Mammary epithelial cell (primary cell): ENCODE measurements at places on chromosomes 6 and 20. TPM values are rescaled to one million over a fixed set of nuclear protein-coding genes. Genes with fewer than 3 reads are reported as not detected.
A peak's percentile ranks its signal among the peaks of the same experiment; 100 is the strongest.

DNA sequence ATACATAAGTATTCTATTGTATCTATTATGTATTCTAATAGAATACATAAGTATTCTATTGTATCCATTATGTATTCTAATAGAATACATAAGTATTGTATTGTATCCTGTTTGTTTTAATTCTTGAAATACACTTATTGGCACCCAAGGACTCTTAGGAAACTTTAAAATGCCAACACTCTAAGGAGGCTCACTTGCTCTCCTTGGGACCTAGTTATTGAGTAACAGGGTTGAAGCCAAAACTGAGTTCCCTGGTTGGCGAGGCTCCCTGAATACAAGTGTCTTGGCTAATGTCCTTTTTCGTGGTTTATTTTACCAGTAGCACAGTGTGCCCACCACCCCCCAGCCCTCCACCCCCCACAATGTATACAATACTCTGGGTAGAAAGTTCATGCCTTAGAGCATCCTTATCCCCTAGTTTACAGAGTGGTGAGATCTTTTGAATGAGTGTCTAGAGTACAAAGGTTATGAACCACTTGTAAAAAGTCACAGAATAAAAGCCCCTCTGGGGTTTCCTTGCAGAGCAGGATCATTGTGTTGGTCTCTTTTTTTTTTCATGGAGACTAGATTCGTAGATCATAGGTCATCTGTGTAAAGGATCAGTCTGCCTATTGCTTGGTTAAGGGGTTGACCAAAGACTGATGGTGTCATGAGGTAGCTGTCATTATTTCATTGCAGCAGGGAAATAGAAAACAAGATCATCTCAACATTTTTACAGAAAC lies 32.5 kb upstream of the PRDM1 start:
- no peak for DNase-seq

GRCh38 chr6:53584726-53585125 lies 39.8 kb upstream of the GCLC start:
- no peak for DNase-seq

DNA sequence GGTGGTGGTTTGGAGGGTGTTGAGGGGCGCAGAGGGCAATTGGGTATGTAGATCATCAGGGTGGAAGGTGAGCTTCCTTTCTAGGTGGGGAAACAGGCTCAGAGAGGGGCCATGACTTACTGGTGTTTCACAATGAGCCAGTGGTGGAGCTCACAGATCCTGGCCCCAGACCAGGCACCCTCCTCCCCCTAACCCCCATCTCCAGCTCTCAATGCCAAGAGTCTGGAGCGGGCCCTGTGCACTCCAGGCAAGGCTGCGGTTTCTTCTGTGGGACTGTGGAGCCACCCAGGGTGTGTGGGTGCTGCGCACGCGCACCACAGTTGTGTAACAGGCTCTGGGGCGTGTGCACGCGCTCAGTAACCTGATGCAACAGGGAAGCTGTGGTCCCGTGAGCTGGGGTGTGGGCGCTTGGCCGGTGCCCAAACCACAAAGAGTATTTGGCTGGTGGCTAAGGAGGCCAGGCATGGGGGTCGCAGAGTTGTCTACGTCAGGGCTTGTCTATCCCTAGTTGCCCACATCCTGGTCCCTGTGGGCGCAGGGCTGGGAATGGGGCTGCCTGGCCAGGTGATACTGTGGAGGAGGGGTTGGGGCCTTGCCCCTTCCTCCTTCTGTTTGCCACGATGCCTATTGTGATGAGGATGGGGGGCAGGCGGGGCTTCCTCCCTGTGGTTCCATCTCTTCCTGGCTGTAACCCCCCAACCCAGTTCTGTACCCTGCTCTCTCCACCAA lies 37.5 kb upstream of the MRPS18A start:
- peak; percentile 92 for DNase-seq

The GRIK2 gene
- polyA plus RNA-seq, result 0.15 TPM

- peak; percentile 76 for DNase-seq
Measured at GRCh38 chr6:89597988-89598387, 40.6 kb downstream of the LYRM2 start.

DNA sequence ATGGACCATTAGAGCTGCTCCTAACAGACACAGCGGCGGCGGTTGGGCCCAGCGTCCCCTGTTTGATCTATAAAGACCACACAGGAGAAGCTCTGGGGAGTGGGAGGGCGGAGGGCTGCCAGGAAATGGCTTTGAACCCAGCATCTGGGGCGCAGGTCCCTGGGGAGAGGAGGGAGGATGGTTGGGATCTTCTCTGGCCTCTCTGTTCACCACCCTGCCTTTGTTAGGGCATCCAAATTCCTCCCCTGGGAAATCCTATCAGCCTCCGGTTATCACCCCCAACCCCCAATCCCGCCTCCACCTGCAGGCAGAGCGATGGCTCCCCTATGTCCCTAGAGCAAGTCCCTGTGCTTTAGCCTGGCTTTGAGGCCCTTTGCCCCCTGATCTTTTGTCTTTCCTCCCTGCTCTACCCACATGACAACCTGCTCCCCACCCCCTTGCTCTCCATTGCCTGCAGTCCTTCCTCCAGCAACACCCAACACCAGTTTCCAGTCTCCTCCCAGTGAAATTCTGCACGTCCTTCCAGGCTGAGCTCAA lies 7.1 kb downstream of the XKR7 start:
- no peak for DNase-seq
